ENCODE measurements at places on chromosomes 7 and 10. TPM values are rescaled to one million over a fixed set of nuclear protein-coding genes. Genes with fewer than 3 reads are reported as not detected.

The FUOM gene
- total RNA-seq, result 12.8 TPM

The ENKUR gene
- total RNA-seq, result 0.18 TPM

The CPVL gene
- total RNA-seq, result 0.30 TPM

The INMT gene
- 0.30 TPM for total RNA-seq

The GRM3 gene
- total RNA-seq, result not detected

The HKDC1 gene
- total RNA-seq, result 0.59 TPM

The UPP1 gene
- total RNA-seq, result 8.9 TPM

The MRPS17 gene
- total RNA-seq, result 10.7 TPM

The CUTC gene
- total RNA-seq, result 23.5 TPM

The C10orf120 gene
- total RNA-seq, result not detected

The TSPAN13 gene
- 71.3 TPM for total RNA-seq

The MKI67 gene
- total RNA-seq, result 0.89 TPM

The SFTPA1 gene
- total RNA-seq, result not detected

The HHEX gene
- total RNA-seq, result 2.0 TPM

The RADIL gene
- total RNA-seq, result 1.2 TPM

The VKORC1L1 gene
- total RNA-seq, result 34.2 TPM

The TMEM176A gene
- not detected for total RNA-seq

The ZSCAN25 gene
- total RNA-seq, result 9.2 TPM

The PRF1 gene
- not detected for total RNA-seq

The ST8SIA6 gene
- 0.14 TPM for total RNA-seq

The OR2A5 gene
- not detected for total RNA-seq

The PVRIG gene
- not detected for total RNA-seq

The STAG3 gene
- 0.88 TPM for total RNA-seq

The NEBL gene
- total RNA-seq, result under 0.01 TPM

The TDRD1 gene
- not detected for total RNA-seq

The AKR1C2 gene
- total RNA-seq, result 1.2 TPM

The CCDC3 gene
- 0.05 TPM for total RNA-seq

The OR9A2 gene
- not detected for total RNA-seq

The OPN4 gene
- 0.14 TPM for total RNA-seq

The DRGX gene
- not detected for total RNA-seq

The SEC61A2 gene
- 12.5 TPM for total RNA-seq

The SFXN2 gene
- total RNA-seq, result 2.4 TPM

The SEMA3A gene
- total RNA-seq, result 18.1 TPM

The SUGCT gene
- 16.0 TPM for total RNA-seq

The TEX36 gene
- total RNA-seq, result not detected

The CALHM3 gene
- total RNA-seq, result not detected

The GCK gene
- total RNA-seq, result not detected

The ODAD2 gene
- total RNA-seq, result 1.5 TPM

The CH25H gene
- total RNA-seq, result not detected

The DNA2 gene
- 8.9 TPM for total RNA-seq

The PTPN20 gene
- total RNA-seq, result 0.59 TPM

The PIK3CG gene
- total RNA-seq, result not detected

The STK17A gene
- 71.3 TPM for total RNA-seq

The CUZD1 gene
- 0.30 TPM for total RNA-seq

The MRM2 gene
- 13.4 TPM for total RNA-seq

The GNG11 gene
- total RNA-seq, result 26.1 TPM

The GBX1 gene
- not detected for total RNA-seq

The EEPD1 gene
- 1.5 TPM for total RNA-seq

All from smooth muscle cell of the umbilical artery (primary cell).